ENCODE measurements at places on chromosomes 2 and 18. TPM values are rescaled to one million over a fixed set of nuclear protein-coding genes. Genes with fewer than 3 reads are reported as not detected.

The SMAD4 gene
- total RNA-seq, result 129 TPM

The SLC5A7 gene
- 40.3 TPM for total RNA-seq

- no peaks in the 10 kb centered on the region for H3K27me3 ChIP-seq
- H3K27ac ChIP-seq, result no peak overlapping the region
- no peaks in the 10 kb centered on the region for H3K4me1 ChIP-seq
Observed at GRCh38 chr2:222804351-222804750, 56.5 kb upstream of the ACSL3 start.

- H3K4me1 ChIP-seq, result no peaks in the 10 kb centered on the region
- no peak for DNase-seq
- no peak overlapping the region for H3K27ac ChIP-seq
- no peaks in the 10 kb centered on the region for H3K36me3 ChIP-seq
Observed at GRCh38 chr2:128536925-128537620, 218.4 kb upstream of the HS6ST1 start.
